ENCODE measurements at places on chromosomes 4 and X. TPM values are rescaled to one million over a fixed set of nuclear protein-coding genes. Genes with fewer than 3 reads are reported as not detected.

Gene TEX13C
- total RNA-seq = not detected

DNA sequence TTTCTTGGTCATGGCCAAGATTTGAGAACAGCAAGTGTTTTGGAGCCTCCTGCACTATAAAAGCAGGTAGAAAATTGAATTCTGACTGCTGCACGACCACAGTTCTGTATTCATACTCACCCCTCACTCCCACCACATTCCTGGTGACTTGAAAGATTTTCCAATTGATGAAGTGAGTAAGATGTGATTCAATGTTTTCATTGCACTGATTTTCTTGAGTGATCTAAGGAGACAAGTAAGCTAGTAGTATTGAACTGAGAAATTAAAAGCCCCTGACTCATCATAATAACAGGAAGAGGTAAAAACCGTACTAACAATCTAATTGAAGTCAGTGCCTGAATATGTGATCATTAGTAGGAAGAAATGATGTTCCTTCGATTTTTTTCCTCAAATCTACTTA is 6.1 kb upstream of the SEC24D start:
- DNase-seq = no peak

DNA sequence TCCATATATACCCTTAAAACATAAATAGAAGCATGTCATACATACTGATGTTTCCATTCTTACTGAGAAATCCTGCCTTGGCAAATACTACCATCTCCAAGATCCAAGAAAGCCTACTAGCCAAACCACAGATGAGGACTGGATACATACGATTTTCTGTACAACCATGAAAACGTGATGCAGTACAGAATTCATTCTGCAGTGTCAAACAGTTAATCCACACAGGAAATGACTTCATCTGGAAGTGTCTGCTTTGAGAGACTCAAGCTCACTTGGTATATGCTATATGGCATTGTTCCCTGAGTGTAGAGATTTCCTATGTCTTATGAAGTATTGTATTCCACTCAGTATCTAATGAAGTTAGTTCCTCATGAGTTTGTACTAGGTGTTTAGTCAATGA is 94.3 kb downstream of the CT47B1 start:
- no peak for DNase-seq

- no peak for DNase-seq
These were observed 31.5 kb downstream of the GRSF1 start for GRCh38 chr4:70808151-70808550.

Gene PASD1
- total RNA-seq = not detected

Gene XG
- not detected for total RNA-seq

Gene MAGEA1
- not detected for total RNA-seq

- no peak for DNase-seq
These were observed 731 bp upstream of the AMMECR1 start for GRCh38 chrX:110318664-110318968.

Gene FAT1
- total RNA-seq = 130 TPM

Gene MAGEA8
- total RNA-seq = not detected

Gene CXXC4
- 18.9 TPM for total RNA-seq

DNA sequence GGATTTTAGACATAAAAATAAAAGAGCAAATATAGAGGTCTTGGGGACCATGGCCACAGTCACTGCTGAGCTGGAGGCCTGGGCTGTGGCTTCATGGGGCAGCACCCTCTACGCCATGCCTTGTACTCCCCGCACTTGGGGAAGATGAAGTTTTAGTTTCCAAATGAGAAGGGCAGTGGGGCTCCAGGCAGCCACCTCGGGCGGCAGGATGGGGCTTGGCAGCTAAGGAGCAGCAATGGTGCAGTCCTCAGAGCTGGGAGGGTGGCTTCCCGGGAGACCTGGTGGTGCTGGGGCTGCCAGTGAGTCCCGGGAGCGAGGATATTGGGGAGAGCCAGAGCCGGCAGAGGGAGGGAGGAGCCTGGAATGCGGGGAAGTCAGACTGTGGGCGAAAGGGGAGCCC is 2.4 kb downstream of the CXCR3 start:
- DNase-seq = no peak

DNA sequence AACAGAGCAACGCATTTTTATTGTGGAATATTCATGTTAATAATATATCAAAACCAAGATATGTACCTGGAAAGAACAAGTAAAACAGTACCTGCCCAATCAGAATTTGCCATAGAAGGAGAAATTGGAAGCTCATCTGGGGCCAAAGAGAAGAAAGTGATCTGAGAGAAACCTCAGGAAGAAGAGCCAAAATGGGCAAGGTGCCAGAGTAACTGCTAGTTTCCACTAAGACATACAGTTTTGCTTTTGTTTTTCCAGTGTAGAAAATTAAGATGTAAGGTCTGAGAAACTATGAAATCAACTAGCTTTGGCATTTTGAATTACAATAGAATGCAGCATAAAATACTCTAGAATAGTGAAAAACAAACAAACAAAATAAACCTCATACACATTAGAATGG is 2201.2 kb downstream of the ARAP2 start:
- DNase-seq = no peak

Gene PAGE5
- not detected for total RNA-seq

Gene ADH5
- total RNA-seq = 252 TPM

- DNase-seq = no peak
These were observed 39.1 kb downstream of the DHRSX start for GRCh38 chrX:2461711-2462016.

DNA sequence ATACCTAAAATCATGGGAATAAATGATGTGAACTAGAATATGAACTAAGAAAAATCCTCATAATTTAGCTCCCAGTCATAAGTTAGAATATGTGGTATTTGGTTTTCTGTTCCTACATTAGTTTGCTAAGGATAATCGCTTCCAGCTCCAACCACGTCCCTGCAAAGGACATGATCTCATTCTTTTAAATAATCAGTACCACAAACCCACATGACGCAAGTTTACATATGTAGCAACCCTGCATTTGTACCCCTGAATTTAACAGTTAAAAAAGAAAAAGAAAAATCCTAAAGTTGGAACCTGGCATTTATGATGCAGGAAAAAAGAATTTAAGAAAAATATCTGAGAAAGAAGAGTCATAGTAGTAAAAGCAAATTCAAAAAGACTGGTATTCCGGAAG is 13.3 kb downstream of the UBA6 start:
- DNase-seq = no peak

DNA sequence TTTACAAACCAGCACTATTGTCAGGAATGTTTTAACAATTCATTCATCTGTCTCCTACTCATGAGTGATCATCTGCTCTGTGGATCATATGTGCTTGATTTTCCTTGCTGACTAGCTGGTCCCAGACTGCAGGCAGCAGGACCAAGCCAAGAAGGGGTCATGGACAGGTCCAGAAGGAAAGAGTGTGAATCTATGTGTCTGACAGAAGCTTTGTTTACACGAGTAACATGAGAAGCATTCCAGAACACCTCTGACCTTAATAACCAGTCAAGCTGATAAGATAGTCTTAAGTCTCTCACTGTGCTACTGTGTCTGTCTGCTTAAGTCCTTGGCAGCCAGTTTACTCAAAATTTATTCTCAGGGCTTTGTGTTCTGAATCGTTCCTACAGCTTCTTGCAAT is 39.0 kb downstream of the GUCY1A1 start:
- DNase-seq = no peak

Gene NOCT
- total RNA-seq = 14.1 TPM

Gene MAGEE2
- total RNA-seq = not detected

- no peak for DNase-seq
These were observed 226.3 kb upstream of the LDB2 start for GRCh38 chr4:17124767-17125166.

GRCh38 chrX:39816871-39817731 is 280.7 kb downstream of the BCOR start:
- DNase-seq = no peak

Gene ZCCHC18
- total RNA-seq = 9.3 TPM

DNA sequence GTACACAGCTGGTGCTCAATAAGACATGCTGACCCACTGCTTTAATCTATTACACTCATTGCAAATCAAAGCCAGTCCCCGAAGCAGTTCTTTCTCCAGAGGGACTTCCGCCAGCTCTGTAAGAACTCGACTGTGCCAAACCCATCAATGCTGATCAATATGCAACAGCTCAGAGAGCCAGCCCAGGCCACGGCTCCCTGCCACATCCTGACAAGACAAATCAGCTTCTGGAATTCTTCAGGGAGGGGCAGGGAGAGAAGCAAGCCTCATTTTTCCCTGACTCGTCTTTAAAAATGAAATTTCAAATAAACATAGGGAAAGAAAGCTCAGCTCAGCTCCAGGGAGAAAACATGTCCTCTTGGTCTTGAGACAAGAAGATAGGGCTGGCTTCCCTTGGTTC is 5.3 kb upstream of the ADRA2C start:
- no peak for DNase-seq

DNA sequence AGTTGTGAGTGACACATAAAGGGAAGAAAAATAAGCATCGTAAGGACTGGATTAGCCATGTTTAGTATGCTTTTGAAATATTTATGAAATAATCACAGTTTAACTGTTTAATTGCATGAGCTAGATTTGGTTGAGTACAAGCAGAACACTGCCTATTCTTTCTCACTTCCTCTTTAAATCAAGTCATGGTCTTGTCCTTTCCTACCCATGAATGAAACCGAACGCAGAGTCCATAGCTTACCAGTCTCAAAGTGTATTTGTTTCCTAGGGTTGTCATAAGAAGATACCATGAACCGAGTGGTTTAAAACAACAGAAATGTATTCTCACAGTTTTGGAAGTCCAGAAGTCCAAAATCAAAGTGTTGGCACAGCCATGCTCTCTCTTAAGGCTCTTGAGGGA is 684.0 kb upstream of the MAGEB2 start:
- DNase-seq = no peak

Gene XIAP
- 34.1 TPM for total RNA-seq

GRCh38 chr4:110848787-110849186 is 225.9 kb upstream of the PITX2 start:
- DNase-seq = no peak

- no peak for DNase-seq
These were observed 122.6 kb upstream of the ANXA3 start for GRCh38 chr4:78428996-78429395.

GRCh38 chr4:128855621-128856020 is 46.1 kb downstream of the JADE1 start:
- no peak for DNase-seq

DNA sequence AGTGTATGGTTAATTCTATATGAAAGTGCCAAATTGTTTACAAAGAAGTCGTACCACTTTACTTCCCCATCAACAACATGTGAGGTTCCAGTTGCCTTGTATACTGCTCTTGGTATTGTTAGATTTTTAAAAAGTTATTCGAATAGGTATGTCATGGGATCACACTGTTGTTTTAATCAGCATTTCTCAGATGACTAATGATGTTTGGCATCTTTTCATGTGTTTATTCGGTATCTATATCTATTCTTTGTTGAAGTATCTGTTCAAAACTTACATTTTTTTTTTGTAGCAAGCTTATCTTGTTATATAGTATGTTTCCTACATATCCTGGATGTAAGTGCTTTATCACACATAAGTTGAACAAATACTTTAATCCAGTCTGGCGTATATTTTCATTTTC is 99.4 kb upstream of the MAB21L2 start:
- DNase-seq = no peak

All from neural crest cell (in vitro differentiated cells).